ENCODE measurements at places on chromosomes 5 and 9. TPM values are rescaled to one million over a fixed set of nuclear protein-coding genes. Genes with fewer than 3 reads are reported as not detected.

Gene C9orf153
- 1.1 TPM for total RNA-seq

Gene SPINK6
- not detected for total RNA-seq

Gene STK10
- total RNA-seq, result 351 TPM

Gene CD180
- 2.1 TPM for total RNA-seq

Gene BAAT
- total RNA-seq, result not detected

Gene EQTN
- total RNA-seq, result not detected

Gene ARSI
- not detected for total RNA-seq

Gene ORM2
- total RNA-seq, result not detected

DNA sequence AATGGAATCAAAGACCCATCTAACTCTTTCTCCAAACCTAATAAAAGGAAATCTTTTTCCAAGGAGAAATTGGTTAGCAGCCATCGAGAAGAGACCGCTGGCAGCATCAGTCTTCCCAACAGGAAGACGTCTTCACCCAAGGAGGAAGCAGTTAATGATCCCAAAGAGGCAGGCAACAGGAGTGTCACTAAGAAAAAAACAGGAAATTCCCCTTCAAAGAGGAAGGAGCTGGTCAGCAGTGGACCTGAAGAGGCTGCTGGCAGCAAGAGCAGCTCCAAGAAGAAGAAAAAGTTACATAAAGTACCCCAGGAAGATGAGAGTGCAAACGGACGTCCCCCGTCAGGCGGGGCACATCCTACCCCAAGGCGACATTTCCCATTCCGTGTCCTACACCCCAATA, 143.7 kb downstream of the ELAVL2 start:
- DNase-seq, result no peak

DNA sequence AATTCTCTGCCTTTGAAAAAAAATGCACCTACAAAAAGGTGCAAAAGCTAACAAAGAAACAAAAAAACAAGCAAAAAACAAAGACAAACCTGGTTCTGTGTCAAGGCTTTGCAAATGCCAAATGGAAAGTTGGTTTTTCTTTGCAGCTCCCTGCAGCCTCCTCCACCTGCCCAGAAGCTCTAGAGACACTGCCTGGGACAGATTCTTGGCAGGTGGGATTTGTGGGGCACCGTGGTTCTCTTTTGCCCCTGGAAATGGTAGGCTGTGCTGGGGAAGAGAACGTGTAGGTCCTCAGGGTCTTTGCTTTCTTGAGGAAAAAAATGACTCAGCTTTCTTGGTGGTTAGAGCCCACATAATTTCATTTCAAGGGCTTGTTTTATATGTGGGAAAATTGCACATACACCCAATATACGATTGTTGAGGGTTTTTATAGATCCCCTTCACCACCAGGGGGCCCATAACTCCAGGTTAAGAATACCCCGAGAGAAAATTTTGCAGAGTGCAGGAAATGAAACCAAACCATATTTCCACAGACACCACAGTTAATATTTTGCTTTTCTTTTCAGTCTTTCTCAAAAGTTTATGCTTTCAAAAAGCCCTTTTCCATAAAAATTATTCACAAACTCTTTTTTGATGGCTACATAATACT, 58.7 kb downstream of the NXNL2 start:
- DNase-seq, result peak; percentile 33

DNA sequence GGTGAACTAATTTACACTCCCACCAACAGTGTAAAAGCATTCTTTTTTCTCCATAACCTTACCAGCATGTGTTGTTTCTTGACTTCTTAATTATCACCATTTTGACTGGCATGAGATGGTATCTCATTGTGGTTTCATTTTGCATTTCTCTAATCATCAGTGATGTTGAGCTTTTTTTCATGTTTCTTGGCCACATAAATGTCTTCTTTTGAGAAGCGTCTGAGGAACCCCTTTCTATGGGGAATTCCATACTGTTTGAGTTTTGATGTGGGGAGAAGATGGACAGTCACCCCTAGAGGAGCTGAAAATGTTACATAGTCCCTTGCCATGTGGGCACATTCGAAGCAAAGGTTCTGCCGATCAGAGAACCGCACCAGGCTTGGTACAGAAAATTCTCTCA, 207.0 kb upstream of the SLC30A5 start:
- DNase-seq, result no peak

DNA sequence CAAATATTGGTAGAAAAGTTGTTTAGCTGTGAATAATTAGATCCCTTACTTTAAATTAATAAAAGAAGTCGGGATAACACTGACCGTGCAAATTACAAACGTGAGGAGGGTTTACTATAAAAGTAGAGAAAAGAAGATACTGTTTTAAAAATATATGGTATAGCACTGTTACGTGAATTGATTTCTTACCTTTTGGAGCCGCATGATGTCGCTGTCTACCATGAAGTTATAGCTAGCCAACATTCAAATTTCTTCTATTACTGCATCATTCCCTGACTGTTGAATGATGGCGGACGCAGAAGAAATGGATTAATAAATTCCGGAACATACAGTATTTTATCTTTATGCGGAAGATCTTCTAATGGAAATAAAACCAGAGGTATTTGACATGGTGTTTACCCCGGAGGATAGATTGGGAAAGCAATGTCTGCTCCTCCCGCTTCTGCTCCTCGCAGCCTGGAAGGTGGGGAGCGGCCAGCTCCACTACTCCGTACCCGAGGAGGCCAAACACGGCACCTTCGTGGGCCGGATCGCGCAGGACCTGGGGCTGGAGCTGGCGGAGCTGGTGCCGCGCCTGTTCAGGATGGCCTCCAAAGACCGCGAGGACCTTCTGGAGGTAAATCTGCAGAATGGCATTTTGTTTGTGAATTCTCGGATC, at the start of gene PCDHA6:
PCDHA6 (plus strand) TSS at position 257 of the 658 bp plus-strand sequence; CDS start at position 389, 132 bp downstream.
- DNase-seq, result no peak

- no peak for DNase-seq
Measured at GRCh38 chr5:120330558-120330957, 133.5 kb upstream of the PRR16 start.

DNA sequence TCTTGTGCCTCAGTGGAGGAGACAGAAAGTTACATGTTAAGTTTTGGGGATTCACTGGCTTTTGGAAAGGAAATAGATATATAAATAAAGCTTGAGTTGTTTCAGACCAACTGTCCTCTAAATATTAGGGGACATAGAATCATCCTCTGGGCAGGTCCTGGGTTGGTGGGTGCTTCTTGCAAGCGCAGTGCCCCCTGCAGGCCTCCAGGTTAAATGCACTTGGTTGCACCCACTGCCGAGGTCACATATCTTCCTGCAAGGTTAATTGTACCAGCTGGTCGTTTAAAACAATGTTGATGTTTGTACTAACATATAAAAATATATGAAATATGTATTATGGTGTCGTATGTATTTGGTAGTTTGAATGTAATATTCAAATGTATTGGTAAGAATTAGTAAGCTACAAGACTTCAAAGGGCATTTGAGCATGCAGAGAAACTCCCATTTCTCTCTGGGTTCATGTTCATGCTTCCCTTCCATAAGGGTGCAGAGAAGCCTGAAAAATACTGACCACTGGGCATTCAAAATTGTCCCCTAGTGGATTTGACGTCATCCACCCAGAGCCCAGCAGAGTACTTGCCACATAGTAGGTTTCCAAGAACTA, 87.0 kb downstream of the ZNF618 start:
- peak; percentile 9 for DNase-seq

- DNase-seq, result no peak
Measured at GRCh38 chr9:85425153-85425611, 316.6 kb downstream of the AGTPBP1 start.

GRCh38 chr5:171715551-171715950, 70.1 kb upstream of the SMIM23 start:
- DNase-seq, result no peak

DNA sequence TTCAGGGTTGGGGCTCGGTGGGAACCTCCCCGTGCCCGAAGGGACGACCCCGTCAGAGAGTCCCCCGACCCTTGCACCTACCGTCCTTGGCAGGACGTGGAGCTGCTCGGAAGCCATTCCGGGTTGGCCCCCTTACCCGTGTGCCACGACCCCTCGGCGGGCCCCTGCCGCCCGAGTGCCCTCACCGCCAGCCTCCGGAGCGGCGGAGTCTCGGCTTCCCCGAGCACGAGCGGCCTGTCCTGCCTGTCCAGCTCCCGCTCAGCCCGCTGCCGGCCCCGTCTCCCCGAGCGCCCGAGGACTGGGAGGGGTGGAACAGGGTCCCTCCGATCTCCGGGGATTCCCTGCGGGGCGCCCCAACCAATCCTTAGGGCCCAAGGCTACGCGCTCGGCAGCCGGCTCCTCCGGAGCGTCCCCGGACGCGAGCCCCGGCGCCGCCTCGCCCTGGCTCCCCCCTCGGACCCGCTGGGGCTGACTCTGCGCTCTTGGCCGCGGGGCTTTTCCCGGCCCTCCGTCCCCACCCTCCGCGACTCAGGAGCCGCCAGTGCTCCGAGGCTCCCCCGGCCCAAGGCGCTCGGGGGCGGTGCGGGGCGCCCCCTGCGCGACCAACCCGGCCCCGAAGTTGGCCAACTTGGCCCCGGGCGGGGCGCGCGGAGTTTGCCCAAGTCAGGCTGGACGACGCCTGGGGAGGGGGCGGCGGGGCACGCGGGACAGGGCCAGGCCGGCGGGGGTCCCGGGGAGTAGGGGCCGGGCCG, 654 bp downstream of the ADAMTS2 start:
- no peak for DNase-seq

DNA sequence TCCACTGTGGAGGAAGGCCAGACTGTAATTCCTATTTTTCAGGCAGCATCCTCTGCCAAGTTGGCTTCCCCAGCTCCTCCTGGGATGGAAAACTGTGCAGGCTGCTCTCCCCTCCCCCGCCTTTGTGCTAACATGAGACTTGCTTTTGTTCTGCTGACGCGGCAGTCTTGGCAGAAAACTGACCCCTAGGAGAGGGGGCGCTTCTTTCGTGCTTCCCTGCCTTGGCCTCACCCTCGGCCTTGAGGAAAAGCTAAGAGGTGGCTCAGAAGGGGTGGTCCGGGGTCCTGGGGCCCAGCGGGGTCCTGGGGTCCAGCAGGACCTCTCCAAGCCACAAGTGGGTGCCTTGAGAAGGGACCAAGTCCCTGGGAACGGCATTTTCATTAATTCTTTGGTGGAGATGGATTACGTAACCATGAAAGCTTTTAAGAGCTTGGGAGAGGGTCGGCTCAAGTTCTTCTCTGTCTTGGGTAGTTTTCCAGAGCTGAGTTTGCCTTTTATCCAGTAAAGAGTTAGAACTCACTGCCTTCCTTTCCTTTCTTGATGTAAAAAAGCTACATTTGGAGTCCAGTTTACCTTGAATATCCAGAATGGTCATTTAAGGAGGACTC, 51.0 kb downstream of the SH3PXD2B start:
- no peak for DNase-seq

DNA sequence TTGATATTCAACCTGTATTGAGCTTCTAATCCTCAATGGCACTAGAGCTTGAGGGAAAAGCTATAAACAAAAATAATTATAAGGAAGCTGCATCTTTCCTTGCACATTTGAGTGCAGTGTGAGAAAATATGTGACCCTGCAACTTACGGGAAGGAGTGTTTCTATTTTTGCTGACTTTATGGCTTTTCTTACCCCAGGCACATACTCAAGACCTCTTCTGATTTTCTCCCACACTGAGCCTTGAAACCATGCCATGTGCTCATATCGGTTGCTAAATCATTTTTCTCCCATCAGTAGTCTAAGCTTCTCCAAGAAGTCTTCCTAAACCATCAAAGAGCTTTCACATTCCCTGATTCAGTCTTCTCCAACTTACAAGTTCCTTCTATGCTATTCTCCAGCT, 91.5 kb downstream of the CDH6 start:
- no peak for DNase-seq

- DNase-seq, result no peak
Measured at GRCh38 chr9:111356481-111357244, 26.6 kb upstream of the OR2K2 start.

DNA sequence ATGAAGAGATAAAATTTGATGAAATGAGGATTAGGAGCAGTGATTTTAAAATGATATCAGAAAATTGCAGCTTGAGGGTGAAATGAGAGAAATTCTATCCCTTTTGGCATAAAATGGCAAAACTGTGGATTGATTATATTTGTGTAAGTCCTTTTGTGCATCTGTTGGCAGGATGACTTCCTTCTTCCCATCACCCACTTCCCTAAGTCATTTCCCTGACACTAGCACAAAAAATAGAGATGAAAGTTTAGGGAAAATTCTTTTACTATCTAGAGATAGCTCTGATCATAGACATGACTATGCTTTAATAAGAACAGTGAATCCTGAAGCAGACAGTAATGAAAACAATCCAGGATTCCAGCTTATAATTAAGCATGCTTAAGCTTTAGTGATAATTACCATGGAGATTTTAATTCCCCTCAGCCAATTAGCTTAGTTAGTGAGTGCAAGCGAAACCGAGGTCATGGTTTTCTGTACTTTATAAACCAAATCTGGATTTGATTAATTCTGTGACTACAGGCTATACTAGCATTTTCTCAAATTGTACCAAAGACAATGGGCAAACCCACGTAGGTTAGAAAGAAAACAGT, 163.6 kb upstream of the TARS1 start:
- DNase-seq, result no peak

DNA sequence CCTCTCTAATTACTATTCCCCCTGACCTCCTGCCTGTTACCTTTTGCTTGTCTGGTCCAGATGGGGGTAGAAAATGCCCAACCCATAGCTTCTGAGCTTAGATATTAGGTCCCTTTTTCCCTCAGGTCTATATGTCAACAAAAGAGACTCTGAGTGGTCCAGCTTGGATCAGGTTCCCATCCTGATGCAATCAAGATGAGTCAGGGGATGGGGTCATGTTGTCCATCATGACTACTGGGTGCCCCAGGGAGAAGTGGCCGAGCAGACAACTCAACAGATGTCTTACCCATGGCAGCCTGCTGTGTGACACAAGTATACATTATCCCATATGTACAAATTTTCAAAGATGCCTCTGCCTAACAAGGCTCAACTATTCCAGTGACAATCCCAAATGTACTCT, 9.1 kb upstream of the ANKH start:
- no peak for DNase-seq

GRCh38 chr5:157870837-157871834, 12.2 kb upstream of the CLINT1 start:
- no peak for DNase-seq

GRCh38 chr9:93099551-93100275, 3.7 kb downstream of the CARD19 start:
- peak; percentile 26 for DNase-seq

GRCh38 chr5:138372225-138372624, 19.7 kb downstream of the KDM3B start:
- no peak for DNase-seq

- no peak for DNase-seq
Measured at GRCh38 chr5:45862763-45863162, 166.6 kb upstream of the HCN1 start.

- no peak for DNase-seq
Measured at GRCh38 chr5:128121651-128122050, 38.1 kb downstream of the SLC12A2 start.

Data from naive thymus-derived CD8-positive, alpha-beta T cell (primary cell).